SK-N-SH treated with all-trans-retinoic acid at 6 μM for 48 hours (cell line): ENCODE measurements at places on chromosomes 13 and 19.

- ATAC-seq: no peak
These were observed 15.7 kb downstream of the NOSIP start for GRCh38 chr19:49564616-49565045.

GRCh38 chr13:29819143-29819542 lies 31.3 kb downstream of the UBL3 start:
- ATAC-seq: no peak

- no peak for ATAC-seq
These were observed 760.4 kb upstream of the PCDH20 start for GRCh38 chr13:62176051-62176450.

DNA sequence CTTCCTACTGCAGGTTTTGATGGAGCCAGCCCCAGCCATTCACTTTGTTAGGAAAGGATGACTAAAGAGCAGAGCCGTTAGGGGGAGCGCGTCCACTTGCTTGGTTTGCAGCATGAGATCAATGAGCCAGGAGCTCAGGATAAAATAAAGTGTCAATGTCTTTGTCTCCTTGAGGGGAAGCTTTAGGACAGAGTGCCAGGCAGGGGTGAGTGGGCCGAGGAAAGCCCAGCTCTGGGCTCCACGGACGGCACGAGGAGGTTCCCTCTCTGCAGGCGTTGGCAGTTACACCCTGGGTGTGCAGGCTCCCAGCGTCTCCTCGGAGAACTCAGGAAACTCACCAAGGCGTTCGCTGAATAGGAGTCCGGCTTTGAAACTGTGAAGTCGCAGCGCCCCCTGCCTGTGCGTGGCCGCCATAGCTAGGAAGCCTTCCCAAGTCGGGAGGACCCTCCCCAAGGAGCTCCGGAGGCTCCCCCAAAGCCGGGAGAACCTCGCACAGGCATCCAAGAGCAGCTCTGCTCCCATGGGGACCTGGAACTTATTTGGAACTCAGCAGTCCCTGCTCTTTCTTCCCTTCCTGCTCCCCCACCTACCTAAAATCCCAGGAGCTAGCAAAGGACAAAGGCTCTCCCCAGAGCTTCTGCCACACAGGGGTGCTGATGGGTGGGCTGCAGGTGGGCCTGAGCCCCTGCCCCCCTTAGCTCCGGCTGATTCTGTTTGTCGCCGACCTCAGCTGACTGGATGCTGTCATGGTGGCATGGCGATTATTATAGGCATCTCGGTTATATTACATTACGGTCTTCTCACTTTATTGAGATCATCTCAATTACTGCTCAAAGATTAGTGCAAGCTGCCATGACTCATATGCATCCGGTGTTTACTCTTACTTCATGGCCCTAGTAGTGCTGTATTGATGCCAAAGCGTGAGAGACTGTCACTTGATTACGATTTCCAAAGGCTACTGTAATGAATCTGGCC lies 34.4 kb downstream of the GSX1 start:
- ATAC-seq: peak; percentile 96

DNA sequence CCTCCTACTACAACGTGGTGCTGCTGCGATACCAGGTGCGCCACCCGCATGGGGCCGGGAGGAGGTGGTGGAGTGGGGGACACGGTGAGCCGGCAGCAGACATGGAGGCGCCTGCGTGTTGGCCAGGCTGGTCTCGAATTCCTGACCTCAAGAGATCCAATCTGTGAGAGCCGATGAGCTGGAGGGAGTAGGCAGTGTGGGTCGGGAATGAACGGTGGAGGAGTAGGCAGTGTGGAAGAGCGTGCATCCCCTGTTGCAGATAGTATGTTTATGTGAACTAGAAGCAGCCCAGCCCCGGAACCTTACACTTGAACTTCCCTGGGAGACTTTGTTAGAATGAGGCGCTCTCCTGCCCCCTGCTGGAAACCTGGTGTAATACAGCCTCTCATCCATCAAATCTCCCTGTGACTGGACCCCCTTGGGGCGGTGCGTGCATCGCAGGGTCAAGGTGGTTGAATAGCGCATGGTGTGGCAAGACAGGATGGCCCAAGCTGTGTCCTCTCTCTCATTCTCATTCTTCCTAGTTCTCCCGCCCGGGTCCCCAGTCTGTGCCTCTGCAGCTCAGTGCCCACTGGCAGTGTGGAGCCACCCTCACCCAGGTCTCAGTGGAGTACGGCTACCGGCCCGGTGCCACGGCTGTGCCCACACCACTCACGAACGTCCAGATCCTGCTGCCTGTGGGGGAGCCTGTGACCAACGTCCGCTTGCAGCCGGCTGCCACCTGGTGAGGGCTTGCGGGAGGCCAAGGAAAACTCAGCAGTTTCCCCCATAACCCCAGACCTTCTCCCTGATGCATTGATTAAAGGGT lies 10.5 kb upstream of the B3GNT3 start:
- ATAC-seq: peak; percentile 80

GRCh38 chr13:48505597-48506091 lies 27.2 kb downstream of the RCBTB2 start:
- ATAC-seq: no peak

DNA sequence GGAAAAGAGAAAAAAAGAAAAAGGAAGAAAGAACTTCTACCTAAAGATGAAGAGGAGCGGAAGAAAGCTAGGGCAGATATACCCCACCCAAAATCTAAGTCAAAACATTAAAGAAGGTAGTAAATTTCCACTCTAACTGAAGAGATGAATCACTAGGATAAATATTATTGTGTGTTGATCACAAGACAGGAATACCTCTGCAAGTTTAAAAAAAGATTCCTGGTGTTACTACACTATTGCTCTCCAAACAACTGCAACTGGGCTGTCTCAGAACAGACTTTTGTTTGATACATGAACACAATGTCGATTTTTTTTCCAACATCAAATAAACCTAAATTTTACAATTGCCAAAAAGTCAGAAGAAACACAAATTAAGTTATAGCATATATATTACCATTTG lies 6.8 kb downstream of the HSPH1 start:
- ATAC-seq: no peak

DNA sequence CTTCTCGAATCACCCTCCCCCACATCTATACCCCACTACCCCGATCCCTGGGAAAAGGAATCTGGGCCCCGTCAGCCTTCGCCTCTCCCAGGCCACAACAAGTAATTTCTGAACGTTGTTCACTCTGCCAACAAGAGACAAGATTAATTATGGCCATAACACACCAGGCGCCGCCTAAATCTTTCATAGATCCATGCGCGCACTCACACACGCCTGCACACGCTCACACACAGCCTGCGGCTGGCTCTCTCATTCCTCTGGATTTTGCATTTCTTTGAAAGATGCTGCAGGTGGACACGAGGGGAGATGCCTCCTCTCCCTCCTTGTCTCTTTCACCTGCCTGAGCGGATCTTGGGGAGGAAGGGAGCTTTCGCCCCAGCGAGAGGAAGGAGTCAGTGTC lies 17.1 kb downstream of the ZNRF4 start:
- no peak for ATAC-seq

DNA sequence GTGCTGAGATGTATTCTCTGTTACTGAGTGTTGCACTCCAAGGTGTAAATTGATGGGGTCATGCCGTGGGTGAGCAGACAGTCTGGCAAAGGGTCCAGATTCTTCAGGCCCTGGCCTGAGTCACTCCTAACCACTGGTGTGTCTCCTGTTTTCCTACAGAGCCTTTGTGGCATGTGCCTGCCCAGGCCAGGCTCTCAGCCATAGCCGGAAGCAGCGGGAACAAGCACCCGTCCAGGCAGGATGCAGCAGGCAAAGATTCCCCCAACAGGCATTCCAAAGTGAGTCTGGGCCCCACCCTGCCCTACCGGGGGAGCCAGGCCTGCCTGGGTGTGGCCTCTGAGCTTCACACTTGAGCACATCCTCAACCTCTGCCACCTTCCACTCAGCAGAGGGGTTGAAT lies 61.9 kb downstream of the DPF1 start:
- no peak for ATAC-seq

GRCh38 chr19:1851654-1852580 lies 3.6 kb upstream of the REXO1 start:
- ATAC-seq: no peak
